Activated CD4-positive, alpha-beta T cell treated with anti-CD3 and anti-CD28 coated beads for 24 hours (primary cell): ENCODE measurements at places on chromosomes 6 and 20.

GRCh38 chr6:122718616-122719015 lies 60.9 kb upstream of the FABP7 start:
- no peak for DNase-seq

DNA sequence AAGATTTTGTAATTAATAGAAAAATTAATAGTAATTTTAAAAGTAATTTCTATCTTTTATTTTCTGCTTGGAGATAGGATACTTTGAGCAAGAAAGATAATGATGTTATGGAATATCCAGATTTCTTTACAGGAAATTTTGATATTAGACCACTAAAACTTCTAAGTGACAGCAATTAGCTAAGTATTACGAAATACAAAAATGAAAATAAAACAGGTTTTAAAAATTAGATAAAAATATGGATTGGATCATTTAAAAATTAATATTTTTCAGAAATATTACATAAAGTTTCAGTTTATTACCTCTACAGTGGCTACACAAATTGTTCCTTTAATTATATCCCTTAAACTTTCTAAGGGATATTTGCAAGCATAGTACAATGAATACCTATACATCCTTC lies 4.2 kb upstream of the MYLK4 start:
- no peak for DNase-seq

- no peak for DNase-seq
Observed at GRCh38 chr20:57650756-57651483, 30.7 kb upstream of the ZBP1 start.

DNA sequence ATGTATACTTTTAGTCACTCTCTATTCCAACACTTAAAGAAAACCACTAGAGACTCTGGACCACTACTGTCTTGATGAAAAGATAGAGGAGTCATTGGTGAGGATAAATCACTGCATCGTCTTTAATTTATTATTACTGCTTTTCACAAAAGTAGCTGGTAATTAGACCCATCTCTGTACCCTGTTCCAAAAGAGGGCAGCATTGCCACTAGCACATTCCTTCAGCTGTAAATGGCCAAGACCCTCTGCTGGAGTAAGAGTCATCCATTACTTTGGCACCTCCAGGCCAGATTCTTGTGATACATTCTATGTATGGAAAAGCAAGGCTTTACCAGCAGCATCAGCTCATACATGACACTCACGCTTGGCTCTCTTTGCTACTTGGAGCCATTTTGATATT lies 49.5 kb upstream of the PREP start:
- DNase-seq = no peak

- DNase-seq = no peak
Observed at GRCh38 chr20:63149531-63150192, 66.3 kb downstream of the YTHDF1 start.

DNA sequence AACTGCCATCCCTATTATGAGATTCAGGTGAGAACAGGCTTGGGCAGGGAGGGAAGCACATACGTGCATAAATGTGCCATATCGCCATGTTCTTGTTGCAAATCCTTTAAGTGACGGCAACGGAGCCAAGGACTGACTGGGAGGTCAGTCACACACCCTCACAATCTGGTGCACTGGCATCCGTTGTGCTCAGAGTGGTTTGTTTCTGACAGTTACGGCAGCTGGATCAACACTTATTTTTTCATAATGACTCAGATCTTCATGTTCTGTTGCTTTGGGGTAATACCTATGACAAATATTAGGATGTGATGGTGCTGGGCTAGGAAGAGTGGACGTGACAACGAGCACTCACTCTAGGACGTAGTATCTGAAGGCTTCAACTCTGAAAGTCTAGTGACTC lies 56.2 kb upstream of the PREP start:
- DNase-seq = peak; percentile 2

DNA sequence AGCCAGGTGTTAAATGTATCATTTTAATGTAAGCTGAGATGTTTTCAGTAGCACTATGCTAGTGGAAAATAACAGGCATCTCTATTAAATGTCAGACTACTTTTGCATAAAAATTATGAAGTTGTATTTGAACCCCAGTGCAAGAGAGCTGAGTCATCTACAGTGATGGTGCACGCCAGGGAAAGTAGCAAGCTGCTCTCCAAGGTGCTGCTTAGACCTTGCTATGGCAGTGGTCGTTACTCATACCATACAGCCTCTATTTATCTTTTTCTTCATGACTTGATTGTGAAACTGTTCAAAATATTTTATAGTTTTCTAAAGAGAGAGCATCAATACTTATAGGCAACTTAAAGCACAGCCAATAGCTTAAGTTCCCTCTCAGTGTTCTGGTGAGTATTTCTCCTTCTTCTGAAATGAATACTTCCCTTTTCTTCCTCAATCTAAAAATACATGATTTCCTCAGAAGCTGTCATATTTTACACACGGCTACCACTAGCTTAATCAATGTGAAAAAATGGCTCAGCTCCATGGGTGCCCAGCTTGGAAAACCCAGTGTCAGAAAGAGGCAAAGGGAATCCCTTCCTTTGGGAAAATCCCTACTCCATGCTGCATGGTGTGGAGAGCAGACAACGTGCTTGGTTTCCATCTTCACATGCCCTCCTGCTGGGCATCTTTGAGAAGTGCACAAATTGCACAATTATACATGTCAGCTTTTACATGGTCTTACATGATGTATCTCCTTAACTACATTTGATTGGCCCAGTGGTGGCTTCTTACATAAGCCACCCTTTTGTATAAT lies 105.6 kb downstream of the ELOVL4 start:
- no peak for DNase-seq

- no peak for DNase-seq
Observed at GRCh38 chr20:33832103-33832804, 21.1 kb downstream of the CHMP4B start.
